ENCODE measurements at places on chromosomes 4 and X.
A peak's percentile ranks its signal among the peaks of the same experiment; 100 is the strongest.

DNA sequence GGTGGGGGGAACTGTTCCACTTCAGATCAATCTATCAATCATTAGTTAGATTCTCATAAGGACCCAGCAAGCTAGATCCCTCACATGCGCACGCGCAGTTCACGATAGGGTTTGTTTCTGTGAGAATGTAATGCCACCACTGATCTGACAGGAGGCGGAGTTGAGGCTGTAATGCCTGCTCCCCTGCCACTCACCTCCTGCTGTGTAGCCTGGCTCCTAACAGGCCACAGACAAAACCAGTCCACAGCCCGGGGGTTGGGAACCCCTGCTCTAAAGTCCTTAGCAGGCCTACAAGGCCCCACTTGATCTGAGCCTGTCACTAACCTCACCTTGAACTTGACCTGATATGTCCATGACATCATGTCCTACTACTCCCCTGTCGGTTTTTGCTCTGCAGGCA is 30.3 kb downstream of the ARL9 start:
- DNase-seq, result no peak

DNA sequence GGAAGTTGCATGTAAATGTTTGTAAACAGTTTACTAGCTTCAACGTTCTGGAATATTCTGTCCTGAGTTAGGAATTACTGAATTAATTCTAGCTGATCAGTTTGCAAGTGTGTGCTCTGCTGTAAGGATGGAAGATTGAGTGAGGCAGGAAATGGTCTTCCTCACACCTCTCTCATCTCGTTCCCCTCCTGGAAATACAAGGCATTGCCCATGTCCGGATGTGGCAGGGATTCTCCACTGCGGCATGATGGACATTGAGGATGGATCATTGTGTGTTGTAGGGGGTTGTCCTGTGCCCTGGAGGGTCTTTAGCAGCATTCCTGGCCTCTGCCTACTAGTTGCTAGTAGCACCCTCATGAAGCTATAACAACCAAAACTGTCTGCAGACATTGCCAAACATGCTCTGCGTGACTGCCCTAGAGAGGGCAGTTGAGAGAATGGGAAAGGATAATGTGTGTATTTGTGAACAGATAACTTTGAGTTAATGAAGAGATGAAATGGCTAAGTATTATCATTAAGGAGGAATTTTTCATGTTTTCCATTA is 12.6 kb downstream of the CA5B start:
- no peak for DNase-seq

DNA sequence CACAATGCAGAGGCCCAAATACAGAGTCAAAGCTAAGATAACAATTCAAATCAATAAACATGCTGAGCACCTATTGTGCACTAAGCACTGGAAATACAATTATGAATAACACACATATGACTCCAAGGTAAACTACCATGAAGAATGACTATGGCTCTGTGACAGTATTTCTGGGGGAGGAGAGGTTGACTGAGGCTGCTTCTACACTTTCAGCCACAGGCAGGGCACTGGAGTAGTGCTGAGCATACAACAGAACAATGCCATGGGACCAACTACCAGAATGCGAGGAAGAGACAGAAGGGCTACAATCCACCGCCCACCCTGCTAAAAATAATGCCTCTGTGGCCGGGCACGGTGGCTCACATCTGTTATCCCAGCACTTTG is 13.7 kb downstream of the TEC start:
- no peak for DNase-seq

- no peak for DNase-seq
Measured at GRCh38 chr4:32462944-32463343, 1742.8 kb downstream of the PCDH7 start.

DNA sequence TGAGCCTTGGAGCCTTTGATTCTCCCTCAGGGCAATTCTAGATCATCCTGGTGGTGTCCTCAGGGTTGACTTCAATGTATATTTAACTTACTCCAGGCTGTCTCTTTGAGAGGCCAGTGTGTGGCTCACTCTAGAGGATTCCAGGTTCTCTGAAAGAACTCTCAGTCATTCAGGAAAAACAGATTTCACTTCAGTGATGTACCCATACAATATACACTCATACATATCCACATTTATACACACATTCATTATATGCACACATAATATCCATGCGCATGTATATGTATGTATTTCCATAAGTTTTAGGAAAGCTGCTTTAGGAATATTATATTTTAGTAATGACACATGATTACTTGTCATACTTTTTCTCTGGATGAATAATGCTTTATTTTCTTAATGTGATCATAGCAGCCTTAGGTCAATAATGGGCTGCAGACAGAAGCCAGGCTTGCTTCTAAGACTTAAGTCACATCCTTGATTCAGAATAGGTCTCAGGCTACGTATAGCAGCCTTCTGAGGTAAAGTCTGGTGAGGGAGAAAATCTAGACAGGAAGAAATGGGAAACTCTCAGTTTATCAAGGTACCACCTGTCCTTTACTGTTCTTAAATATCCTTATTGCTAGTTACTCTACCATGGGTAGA is 397.0 kb downstream of the GPAT3 start:
- DNase-seq, result no peak

GRCh38 chr4:801436-802124 is 24.3 kb downstream of the CPLX1 start:
- DNase-seq, result no peak

DNA sequence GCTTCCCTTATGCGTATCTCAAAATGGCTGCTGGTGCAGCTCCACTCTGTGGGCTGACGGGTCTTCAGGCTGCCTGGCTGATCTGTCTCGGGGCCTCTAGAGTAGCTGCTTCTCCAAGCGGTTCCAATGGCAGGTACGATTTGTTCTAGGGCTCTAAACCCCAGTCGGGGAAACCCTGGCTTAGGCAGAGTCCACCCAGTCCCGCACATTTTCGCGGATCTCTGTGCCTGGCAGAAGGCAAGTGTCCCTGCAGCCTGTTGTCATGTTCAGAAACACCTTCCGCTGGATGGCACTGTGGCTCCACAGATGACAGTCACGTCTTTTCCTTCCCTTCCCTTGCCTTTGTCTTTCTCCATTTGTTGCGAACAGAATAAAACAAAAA is 54.4 kb downstream of the NBDY start:
- no peak for DNase-seq

DNA sequence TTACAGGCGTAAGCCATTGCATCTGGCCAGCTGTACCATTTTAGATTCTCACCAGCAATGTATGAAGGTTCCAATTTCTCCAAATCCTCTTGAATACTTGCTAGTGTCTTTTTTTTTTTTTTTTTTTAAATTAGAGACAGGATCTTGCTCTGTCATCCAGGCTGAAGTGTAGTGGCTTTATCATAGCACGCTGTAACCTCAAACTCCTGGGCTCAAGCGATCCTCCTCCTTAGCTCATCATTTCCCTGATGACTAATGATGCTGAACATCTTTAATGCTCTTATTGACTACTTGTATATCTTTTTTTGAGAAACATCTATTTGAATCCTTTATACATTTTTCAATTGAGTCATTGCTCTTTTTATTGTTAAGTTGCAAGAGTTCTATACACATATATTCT is 40.3 kb downstream of the HDAC8 start:
- DNase-seq, result no peak

- peak; percentile 65 for DNase-seq
Measured at GRCh38 chr4:55183926-55184599, 58.7 kb upstream of the KDR start.

GRCh38 chrX:155632431-155633100 is 19.8 kb upstream of the TMLHE start:
- no peak for DNase-seq

DNA sequence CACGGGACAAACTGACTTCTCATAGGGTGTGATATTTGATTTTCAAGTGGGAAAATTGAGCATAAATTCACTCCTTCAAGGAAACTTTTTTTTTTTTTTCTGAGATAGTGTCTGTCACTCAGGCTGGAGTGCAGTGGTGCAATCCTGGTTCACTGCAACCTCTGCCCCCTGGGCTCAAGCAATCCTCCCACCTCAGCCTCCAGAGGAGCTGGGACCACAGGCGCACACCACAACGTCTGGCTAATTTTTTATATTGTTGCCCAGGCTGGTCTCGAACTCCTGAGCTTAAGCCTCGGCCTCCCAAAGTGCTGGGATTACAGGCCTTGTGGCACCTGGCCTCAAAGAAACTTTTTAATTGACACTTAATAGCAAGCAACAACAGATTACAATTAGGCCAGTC is 13.8 kb downstream of the CLDN34 start:
- no peak for DNase-seq

DNA sequence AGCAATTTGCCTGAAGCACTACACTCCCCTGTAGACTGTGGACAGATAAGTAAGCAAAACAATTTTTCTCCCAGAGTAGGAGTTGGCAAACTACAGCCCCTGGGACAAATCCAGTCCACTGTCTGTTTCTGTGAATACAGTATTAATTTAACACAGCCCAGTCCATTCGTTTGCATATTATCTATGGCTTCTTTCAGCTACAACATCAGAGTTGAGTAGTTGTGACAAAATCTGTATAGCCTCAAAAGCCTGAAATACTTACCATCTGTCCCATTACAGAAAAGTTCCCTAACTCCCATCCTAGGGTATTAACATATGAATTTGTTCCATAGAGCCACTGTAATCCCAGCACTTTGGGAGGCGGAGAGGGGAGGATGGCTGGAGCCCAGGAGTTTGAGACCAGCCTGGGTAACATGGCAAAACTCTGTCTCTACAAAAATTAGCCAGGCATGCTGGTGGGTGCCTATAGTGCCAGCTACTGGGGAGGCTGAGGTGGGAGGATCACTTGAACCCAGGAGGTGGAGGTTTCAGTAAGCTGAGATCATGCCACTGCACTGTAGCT is 53.0 kb downstream of the AMELX start:
- DNase-seq, result no peak

DNA sequence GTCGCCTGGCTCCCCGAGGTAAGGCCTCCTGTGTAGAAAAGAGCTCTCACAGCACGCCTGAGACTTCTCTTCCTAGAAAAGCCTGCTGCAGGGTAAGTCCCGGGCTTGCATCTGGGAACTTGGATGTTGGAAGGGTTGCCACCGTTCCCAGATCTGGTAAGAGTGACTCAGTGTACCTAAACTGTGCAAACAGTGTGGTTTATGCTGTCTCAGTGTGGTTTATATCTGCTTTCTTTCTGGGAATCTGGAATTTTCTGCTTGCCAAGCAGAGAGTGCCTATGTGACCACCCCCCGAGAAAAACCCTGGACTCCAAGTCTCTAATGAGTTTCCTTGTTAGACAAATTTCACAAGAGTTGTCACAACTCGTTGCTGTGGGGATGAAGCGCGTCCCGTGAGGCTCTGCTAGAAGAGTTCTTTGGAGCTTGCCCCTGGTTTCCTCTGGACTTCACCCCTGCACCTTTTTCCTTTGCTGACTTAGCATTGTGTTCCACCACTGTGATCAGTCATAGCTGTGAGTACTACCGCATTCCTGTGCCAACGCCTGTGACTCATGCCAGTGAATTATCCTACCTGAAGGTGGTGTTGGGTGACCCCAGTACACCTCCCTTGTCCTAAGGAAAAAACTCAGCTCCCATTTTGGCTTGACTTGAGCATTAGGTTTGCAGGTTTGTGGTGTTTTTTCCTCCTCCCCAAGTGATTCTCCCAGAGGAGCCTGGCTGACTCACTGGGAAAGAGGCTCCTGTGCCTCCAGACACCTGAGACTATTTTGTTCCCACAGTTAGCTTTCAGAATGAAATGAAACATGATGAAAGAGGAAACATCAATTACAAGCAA is 14.5 kb downstream of the SLC2A9 start:
- DNase-seq, result no peak

GRCh38 chr4:121697564-121697963 is 784 bp upstream of the ANXA5 start:
- DNase-seq, result no peak

DNA sequence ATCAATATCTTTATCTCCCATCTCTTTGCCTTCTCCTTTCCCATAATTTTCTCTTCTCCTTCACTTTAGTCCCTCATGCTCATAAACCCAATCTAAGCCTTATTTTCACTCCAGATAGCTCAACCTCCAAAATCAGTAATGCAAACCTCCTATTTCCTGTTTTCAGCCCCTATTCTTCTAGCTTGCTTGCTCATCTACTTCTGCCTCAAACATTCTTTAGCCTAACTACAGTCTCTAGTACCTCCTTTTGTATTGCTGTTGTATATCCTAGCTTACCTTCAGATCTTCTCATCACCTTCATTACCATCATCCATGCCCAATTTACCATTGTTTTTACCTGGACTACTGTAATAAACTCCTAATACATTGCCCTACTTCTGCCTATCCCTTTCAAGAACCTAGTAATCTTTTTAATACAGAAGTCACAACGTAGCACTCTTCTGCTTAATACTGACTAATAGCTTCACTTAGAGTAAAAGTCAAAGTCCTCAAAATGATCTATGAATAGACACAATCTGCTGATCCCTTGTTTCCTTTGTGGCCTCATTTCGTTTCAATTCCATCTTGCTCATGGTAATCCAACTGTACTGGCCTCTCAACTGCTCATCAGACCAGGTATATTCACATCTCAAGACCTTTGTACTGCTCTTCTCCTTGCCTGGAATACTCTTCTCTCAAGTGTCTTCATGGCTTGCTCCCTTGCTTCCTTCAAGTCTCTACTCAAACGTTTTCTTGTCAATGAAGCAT is 123.4 kb downstream of the FAM13A start:
- no peak for DNase-seq

GRCh38 chrX:2500091-2500802 is 529 bp downstream of the DHRSX start:
- DNase-seq, result no peak

DNA sequence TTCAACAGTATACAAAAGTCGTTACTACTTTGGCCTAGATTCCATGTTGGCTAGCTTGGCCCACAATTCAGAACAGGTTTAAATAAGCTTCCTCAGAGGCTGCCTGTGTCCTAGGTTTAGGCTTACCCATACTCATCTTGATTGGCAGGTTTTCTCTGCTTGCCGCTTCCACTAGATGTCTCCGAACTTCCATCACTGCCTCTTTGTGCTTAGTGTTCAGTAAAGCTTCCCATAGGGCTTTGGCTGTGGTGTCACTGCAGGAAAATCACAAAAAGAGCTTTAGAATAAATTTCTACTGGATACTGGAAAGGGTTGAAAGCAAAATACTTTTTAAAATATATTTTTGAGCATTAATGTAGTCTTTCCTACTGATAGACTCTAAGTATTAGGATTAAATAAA is 52.4 kb downstream of the SCFD2 start:
- peak; percentile 13 for DNase-seq

DNA sequence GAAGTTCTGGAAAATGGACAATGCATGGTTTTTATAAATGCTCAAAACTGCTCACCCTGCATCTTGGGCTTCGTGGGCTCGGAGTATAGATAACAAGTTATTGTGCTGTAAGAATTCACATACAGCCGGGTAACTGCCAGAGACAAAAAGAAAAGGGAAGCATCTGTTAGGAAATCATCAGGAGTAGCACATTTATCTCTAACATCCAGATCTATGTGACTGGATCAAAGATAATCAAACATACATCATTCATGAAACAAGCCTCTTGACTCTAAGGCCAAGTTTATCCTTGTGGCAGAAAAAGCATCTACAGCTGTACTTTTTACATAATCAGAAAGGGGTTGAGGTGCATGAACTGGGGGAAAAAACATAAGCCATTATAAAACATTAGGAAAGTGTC is 264.2 kb downstream of the PPP3CA start:
- no peak for DNase-seq

GRCh38 chrX:100649550-100650356 is 5.8 kb downstream of the SRPX2 start:
- peak; percentile 66 for DNase-seq

All from smooth muscle cell of the brain vasculature (primary cell).